ENCODE measurements at places on chromosomes 7 and 10. TPM values are rescaled to one million over a fixed set of nuclear protein-coding genes. Genes with fewer than 3 reads are reported as not detected.

NDUFB2 gene
- 169 TPM for total RNA-seq

LOXL4 gene
- 13.3 TPM for total RNA-seq

POLR2J gene
- 23.2 TPM for total RNA-seq

CTTNBP2 gene
- 16.3 TPM for total RNA-seq

ZDHHC6 gene
- 19.4 TPM for total RNA-seq

CFAP69 gene
- 5.0 TPM for total RNA-seq

OR2A5 gene
- not detected for total RNA-seq

NKX2-3 gene
- not detected for total RNA-seq

RET gene
- 0.17 TPM for total RNA-seq

PALD1 gene
- 0.43 TPM for total RNA-seq

CDC14C gene
- 0.09 TPM for total RNA-seq

UCN3 gene
- total RNA-seq, result not detected

CTAGE8 gene
- 0.60 TPM for total RNA-seq

LBX1 gene
- under 0.01 TPM for total RNA-seq

INSIG1 gene
- 62.3 TPM for total RNA-seq

NPC1L1 gene
- 0.09 TPM for total RNA-seq

TRPV5 gene
- not detected for total RNA-seq

SCD gene
- total RNA-seq, result 329 TPM

ASB10 gene
- not detected for total RNA-seq

EPDR1 gene
- total RNA-seq, result 6.0 TPM

HSPA12A gene
- 1.4 TPM for total RNA-seq

MGAM2 gene
- not detected for total RNA-seq

NUDT13 gene
- total RNA-seq, result 1.5 TPM

INHBA gene
- 7.9 TPM for total RNA-seq

ZFYVE27 gene
- total RNA-seq, result 15.0 TPM

UNCX gene
- total RNA-seq, result not detected

ASAH2 gene
- 0.26 TPM for total RNA-seq

CALHM1 gene
- total RNA-seq, result not detected

HOXA9 gene
- not detected for total RNA-seq

MSS51 gene
- total RNA-seq, result 1.1 TPM

SLC18A3 gene
- not detected for total RNA-seq

ZNF107 gene
- total RNA-seq, result 0.60 TPM

ASIC3 gene
- not detected for total RNA-seq

MUC3A gene
- total RNA-seq, result under 0.01 TPM

SPDYE1 gene
- under 0.01 TPM for total RNA-seq

TPK1 gene
- 4.0 TPM for total RNA-seq

NKX6-2 gene
- not detected for total RNA-seq

EBF3 gene
- 9.0 TPM for total RNA-seq

SLC26A3 gene
- not detected for total RNA-seq

OPN4 gene
- not detected for total RNA-seq
